ENCODE measurements at places on chromosomes 7 and 10.
A peak's percentile ranks its signal among the peaks of the same experiment; 100 is the strongest.

DNA sequence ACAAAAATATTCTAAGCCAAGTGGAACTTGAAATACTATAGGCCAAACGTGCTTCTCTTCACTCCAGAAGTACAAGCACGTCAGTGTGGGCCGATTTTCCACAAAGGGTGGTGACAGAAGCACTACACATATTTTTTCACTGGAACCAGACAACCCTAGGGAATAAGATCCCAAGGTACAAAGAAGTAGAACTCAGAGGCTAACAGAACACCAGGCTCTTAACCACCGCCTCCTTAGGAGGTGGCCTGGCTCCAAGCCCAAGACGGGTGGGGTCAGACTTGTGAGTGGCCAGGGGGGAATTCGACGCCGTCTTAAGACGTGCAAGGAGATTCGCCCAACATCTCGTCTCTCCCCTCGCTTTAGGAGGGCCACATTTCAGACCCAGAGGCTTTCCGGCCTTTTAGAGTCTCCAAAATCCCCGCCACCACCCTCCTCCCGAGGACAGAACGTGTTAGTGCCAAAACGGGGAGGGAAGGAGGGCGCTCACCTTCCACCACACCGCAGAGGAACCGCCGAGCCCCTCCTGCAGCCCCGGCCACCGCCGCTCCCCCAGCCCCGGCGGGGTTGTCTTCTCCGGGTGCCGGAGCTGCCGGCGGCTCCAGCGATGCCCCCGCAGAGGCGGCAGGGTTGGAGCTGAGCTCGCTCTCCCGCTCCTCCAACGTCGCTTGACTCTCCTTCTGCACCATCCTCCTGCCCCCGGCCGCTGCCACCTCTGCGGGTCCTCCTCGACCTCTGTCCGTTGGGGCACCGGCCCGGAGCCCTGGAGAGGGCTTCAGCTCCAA, 716 bp downstream of the OGA start:
- no peak for DNase-seq

GRCh38 chr7:154785898-154786297, 217.0 kb downstream of the PAXIP1 start:
- no peak for DNase-seq

DNA sequence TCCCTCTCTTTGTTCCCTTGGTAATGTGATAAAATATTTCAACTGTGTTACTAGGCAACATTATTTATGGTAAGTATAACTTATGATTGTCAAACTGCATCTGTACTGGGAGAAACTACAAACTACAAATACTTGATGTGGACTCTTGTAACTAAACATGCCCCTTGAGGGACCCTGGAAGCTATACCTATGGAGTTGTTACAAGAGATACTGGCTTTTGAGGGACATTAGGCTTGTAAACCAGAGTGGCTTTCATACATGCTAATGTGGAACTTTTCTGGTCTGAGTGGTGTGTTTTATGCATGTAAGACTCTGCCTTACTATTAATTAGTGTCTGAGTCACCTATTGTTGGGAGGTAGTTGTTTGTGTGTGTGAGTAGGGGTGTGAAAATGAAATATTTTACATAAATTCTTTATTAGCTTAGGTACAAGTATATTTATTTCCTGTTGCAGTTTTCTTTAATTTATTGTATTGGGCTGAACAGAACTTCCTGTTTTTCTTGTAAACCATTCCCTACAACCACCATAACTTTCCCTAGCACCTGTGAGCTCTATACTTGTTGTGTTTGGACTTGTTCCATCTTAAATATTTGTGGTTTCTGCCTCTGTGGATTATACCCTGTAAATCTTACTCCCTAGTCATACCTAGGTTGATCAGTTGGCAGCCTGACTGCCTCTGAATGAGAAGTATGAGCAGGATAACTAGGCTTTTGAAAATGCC, 49.8 kb downstream of the STK31 start:
- no peak for DNase-seq

DNA sequence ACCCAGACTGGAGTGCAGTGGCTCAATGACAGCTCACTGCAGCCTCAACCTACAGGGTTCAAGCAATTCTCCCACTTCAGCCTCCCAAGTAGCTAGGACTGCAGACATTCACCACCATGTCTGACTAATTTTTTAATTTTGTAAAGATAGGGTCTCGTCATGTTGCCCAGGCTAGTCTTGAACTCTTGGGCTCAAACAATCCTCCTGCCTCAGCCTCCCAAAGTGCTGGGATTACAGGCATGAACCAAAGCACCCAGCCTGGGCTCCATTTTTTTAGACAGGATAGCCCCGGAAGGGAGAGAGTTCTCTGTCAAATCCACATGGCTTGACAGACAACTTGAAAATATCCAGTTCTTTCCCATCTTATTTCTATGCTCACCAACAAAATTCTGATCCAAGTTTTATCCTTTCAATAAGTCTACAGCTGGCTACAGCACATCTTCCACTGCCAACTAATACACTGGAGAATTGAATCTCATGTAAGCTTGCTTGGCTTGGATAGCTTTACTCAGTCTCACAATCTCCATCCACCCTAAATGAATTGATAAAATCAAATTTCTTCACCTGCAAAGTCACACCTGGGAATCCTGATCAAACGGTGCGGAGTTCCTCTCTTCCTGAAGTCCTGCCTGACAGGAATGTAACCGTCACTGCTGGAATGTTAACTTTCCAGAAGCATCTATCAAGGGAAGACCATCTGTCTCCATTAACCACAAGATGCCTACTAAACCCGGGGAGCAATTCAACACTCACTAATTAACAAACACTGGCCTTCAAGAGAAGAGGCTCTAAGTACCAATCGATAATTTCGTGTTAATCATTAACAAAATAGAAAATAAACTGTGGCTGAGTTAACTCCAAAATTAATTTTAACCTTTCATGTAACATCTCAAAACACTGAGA, 239.7 kb upstream of the MKLN1 start:
- no peak for DNase-seq

DNA sequence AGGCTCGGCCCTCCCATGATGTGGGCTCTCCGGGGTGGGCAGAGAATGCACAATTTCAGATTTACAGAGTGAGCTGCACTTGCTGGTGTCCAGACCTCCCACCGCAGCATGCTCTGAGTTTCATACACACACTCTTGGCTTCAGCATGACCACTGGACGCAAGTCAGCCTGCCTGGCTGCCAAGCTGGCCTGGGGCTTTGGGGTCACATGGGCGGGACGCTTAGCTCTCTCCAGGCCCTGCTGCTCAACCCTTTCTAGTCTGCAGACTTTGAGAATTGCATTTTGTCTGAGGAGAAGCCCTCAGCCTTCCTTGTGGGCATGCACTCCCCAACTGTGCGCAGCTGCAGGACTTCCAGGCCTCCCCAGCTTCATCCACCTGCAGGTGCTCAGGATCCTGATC, 5.7 kb downstream of the CYP2E1 start:
- DNase-seq = no peak

- DNase-seq = no peak
Observed at GRCh38 chr10:80199828-80200227, 5.5 kb downstream of the ANXA11 start.

DNA sequence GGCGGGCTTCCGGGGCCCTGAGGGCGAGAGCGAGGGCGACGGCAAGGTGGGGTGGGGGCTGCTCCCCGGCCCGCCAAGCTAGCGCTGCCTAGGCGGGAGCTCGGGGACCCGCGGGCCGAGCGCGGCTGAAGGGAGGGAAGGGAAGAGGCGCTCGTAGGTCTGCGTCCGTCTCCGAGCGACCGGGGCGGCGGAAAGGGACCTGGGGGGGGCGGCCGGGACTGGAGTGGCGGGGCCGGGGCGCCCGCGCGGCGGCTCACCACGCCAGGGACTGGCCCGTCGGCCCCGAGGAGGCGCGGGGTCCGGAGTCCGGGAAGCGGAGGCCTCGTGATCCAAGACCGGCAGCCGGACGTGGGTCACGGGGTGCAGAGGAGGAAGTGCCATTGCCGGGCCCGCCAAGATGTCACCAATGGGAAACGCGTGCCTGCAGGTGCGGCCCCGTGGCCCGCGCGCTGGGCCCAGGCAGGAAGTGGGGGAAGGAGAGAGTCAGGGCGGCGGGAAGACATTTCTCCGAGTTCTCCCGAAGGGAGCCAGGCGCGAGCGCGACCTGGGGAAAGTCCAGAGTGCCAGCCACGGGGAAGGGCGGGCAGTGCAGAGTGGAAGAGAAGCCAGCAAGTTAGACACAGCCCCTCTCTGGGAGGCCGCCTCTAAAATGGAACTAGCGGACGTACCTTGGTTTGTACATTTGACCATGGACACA, 11.9 kb downstream of the HNRNPF start:
- DNase-seq = peak; percentile 46

- no peak for DNase-seq
Observed at GRCh38 chr7:24378871-24379616, 95.1 kb downstream of the NPY start.

- DNase-seq = peak; percentile 73
Observed at GRCh38 chr7:76201732-76202665, at the start of gene SRRM3. TSS of gene SRRM3 (plus strand) at chr7:76201896. CDS start at chr7:76235067, 33,171 bp downstream.

- DNase-seq = no peak
Observed at GRCh38 chr7:18384491-18385143, 110.9 kb upstream of the HDAC9 start.

DNA sequence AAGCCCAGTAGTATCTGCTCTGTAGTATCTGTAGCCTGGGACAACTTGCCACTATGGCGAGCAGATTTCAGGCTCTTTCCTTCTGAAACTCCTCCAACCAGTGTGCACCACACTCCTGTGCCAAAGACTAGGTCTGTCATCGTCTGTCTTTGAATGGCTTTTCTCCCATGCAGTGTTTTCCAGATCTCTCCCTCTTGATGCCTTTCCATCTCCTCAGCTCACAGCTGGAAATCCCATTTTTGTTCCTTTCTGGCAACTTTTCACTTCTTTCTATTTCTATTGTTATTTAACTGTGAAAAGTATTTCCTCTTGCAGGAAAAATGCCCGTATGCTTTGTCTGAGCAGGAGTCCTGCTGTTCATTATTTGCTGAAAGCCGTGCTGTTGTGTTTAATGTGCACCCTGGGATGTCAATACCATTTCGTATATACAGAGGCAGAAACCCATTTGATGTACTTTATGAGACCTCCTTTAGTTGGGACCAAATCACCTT, 373.7 kb downstream of the PHTF2 start:
- DNase-seq = no peak

GRCh38 chr10:118028619-118029018, 18.1 kb downstream of the RAB11FIP2 start:
- DNase-seq = no peak

- no peak for DNase-seq
Observed at GRCh38 chr7:19715499-19715898, 6.7 kb upstream of the POLR1F start.

DNA sequence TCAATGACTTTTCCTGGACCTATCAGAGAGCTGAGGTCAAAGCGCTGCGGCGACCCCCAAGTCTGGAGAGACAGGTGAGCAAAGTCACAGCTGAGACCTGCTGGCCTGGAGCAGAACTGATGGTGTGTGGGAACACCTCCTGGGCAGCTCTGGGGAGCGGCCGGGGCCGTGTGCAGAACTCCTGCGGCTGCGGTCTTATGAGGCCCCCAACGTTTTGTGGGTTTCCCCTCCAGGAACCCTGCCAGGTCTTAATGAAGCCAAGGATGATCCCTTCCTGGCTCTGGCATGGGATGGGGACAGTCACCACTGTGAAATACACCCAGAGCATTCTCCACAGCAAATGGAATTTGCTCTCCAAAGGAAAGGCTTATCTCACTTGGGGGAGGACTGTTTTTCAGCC, 26.1 kb downstream of the DPYSL4 start:
- DNase-seq = no peak

DNA sequence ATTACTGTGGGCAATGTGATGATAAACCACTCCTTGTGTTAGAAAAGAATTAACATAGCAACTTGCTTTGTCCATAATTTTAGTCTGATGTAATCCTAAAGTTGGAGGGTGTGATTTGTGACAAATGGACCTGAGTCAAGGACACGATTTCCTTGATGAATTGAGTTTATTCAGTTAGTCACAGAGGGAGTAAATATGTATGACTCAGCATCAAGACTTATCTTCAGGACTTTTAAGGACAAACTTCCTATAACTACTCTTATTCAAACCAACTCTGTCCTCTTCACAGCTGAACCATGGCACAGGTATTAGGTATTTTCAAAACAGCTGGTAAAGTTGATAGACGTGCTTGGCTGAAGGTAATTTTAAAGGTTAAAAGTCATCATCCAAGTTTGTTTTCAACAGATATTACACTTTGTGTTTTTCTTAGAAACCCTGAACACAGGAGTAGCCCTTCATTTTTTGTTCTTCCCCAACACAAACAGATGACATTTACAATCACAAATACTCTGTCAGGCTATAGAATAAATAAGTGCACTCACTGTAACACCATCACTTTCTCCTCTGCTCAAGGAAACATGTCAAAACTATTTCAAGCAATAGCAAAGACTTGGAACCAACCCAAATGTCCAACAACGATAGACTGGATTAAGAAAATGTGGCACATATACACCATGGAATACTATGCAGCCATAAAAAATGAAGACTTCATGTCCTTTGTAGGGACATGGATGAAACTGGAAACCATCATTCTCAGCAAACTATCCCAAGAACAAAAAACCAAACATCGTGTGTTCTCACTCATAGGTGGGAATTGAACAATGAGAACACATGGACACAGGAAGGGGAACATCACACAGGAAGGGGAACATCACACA, 54.5 kb downstream of the COA1 start:
- DNase-seq = no peak

DNA sequence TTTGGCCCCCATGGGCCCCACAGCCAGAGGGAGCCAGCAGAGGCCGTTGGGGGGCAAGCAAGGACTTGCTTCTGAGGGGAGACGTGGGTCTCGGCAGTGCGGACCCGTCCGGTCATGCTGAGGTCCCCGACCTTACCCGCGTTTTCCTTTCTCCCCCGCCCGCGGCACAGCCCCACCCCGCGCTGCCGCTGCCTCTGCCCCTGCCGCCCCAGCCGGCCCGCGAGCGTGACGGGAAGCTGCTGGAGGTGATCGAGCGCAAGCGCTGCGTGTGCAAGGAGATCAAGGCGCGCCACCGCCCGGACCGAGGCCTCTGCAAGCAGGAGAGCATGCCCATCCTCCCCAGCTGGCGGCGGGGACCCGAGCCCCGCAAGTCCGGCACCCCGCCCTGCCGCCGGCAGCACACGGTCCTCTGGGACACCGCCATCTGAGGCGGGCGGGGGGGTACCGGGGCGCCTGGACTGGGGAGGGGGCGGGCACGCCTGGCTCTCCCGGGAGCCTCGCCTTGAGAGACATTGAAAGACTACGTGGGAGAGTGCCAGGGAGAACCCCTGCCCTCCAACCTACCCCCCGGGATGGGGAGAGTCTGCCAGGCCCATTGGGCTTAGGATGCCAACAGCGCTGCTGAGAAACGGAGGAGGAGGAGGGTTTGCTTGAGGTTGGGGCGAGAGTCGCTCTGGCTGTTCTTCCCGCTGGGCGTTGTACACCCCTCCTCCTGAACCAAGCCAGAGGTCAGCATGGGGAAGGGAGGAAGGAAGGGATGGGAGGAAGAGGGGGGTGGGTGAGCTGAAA, 9.9 kb downstream of the NYAP1 start:
- DNase-seq = peak; percentile 36

DNA sequence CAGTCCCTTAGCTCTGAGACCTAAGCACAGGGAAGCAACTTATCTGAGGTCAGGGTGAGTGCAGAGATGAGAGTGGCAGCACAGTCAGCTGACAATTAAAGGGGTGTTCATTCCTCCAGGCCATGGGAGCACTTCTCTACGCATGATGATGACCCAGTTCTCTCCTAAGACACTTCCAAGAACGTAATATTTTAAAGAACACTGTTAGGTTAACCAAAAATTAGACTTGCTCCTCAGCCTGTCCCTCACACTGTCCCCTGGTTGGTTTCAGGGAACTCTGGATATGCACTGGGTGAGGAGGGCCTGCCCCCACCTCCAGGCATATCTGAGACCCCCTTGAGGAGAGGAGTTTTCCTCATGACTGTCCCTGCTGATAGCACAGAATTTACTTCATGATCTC, 767.5 kb downstream of the GRID1 start:
- DNase-seq = no peak

GRCh38 chr7:141198194-141198958, 124.5 kb downstream of the TMEM178B start:
- no peak for DNase-seq

All from stimulated activated CD4-positive, alpha-beta T cell treated with anti-CD3 and anti-CD28 coated beads, Interleukin-2, amount 100 ng/mL, for 4 hours (primary cell).